ENCODE measurements at places on chromosomes 16 and 17.
A peak's percentile ranks its signal among the peaks of the same experiment; 100 is the strongest.

GRCh38 chr17:76709077-76709950 is 1.5 kb downstream of the MXRA7 start:
- DNase-seq, result no peak

DNA sequence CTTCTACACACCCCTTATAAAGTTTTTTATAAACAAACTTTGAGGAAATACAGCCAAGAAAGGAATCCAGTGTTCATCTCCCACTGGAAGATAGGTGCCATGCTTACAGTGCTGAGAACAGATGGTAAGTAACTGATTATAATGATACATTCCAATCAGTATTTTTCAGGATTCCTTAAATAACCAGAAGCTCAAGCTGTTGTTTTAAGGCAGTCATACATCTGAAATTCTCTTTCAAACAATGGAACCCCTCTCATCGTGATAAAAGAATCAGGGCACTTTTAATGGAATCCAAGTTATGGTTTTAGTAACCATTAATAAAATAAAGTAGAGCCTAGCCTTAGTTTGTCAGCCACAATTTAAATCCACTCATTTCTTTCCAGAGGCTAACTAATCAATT is 56.1 kb upstream of the STAC2 start:
- no peak for DNase-seq

- DNase-seq, result no peak
These were observed 18.1 kb downstream of the SDK2 start for GRCh38 chr17:73625991-73626673.

DNA sequence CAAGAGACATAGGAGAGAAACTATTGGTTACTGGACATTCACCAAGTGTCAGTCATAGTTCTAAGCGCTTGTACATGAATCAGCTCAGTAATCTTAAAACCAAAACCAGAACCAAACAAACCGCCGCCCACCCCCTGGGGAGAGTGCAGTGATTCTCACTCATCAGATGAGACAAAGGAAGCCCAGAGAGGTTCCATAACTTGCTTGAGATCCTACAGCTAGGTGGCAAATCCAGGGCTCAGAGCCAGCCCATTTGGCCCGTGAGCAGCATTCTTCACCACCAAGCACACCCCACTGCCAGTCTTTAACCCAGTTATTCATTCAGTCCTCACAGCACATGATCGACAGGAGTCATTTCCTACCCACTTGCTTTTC is 37.2 kb upstream of the RGS9 start:
- peak; percentile 93 for DNase-seq

DNA sequence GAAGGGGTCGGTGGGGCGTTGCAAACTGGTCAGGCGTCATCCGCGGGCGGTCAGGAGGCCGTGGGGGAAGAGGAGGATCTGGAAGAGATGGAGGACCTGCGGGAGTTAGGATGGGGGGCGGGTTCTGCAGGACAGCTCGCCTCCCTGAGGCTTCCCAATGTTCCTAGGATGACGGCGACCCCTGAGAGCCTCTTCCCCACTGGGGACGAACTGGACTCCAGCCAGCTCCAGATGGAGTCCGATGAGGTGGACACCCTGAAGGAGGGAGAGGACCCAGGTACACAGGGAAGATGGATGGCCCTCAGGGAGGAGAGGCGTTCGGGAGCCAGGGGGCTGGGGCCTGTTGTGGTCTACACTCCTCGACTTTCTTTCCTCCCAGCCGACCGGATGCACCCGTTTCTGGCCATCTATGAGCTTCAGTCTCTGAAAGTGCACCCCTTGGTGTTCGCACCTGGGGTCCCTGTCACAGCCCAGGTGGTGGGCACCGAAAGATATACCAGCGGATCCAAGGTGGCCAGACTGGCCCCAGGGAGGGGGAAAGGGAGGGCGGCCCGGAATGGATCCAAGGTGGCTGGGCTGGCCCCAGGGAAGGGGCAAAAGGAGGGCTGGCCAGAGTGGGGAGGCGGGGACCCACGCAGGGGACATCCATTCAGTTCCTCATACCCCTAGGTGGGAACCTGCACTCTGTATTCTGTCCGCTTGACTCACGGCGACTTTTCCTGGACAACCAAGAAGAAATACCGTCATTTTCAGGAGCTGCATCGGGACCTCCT is 839 bp downstream of the PLD2 start:
- DNase-seq, result no peak

GRCh38 chr17:62720126-62720850 is 87.8 kb downstream of the MARCHF10 start:
- DNase-seq, result no peak
